ENCODE measurements at places on chromosomes 1 and 21. TPM values are rescaled to one million over a fixed set of nuclear protein-coding genes. Genes with fewer than 3 reads are reported as not detected.

GRCh38 chr1:105087506-105087905 is 1337.8 kb downstream of the AMY1C start:
- no peak for DNase-seq

- DNase-seq = no peak
Measured at GRCh38 chr1:161164901-161165610, 1.2 kb upstream of the PPOX start.

DNA sequence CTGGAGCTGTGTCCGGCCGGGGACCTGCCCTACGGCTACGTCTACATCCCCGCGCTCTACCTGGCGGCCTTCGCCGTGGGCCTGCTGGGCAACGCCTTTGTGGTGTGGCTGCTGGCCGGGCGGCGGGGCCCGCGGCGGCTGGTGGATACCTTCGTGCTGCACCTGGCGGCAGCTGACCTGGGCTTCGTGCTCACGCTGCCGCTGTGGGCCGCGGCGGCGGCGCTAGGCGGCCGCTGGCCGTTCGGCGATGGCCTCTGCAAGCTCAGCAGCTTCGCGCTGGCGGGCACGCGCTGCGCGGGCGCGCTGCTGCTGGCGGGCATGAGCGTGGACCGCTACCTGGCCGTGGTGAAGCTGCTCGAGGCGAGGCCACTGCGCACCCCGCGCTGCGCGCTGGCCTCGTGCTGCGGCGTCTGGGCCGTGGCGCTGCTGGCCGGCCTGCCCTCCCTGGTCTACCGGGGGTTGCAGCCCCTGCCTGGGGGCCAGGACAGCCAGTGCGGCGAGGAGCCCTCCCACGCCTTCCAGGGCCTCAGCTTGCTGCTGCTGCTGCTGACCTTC is 412 bp downstream of the GPR25 start:
- DNase-seq = no peak

DNA sequence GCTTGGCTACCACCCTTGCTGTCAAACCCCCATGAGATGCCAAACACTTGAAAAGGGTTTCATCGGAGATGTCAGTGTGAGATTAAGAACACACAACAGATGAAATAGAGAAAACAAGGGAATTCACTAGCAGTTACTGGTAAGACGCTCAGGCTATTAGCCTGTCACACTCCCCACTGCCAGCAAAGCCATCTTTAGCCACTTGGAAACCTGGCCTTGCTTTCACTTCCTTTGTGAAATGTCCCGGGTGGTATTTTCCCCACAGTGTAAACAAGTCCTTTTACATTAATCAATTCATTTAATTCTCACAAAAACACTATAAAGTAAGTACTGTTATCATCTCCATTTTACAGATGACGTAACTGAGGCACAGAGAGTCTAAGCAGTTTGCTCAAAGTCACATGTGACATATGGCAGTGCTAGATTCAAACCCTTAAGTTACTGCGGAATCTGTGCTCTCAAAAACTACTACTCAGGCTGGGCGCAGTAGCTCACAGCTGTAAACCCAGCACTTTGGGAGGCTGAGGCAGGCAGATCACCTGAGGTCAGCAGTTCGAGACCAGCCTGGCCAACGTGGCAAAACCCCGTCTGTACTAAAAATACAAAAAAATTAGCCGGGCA is 32.7 kb upstream of the KHDRBS1 start:
- DNase-seq = no peak

FGR gene
- 1.9 TPM for polyA plus RNA-seq

DNA sequence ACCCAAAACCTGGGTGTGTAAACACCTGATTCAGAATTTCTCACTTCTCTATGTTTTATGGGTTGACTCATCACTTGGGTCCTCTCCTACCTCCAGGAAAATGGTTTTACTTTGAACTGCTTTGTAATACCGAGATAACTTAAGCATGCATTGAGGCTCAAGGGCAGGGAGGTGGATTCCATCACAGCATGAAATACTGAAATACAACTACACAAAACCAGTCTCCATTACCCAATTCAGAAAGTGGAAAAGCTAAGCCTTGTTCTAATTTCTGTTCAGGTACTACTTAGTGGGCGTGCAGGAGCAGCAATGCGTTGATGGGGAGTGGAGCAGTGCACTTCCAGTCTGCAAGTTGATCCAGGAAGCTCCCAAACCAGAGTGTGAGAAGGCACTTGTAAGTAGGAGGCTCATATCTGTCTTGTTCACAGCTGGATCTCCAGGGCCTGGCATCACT is 6.1 kb upstream of the C4BPA start:
- no peak for DNase-seq

DNA sequence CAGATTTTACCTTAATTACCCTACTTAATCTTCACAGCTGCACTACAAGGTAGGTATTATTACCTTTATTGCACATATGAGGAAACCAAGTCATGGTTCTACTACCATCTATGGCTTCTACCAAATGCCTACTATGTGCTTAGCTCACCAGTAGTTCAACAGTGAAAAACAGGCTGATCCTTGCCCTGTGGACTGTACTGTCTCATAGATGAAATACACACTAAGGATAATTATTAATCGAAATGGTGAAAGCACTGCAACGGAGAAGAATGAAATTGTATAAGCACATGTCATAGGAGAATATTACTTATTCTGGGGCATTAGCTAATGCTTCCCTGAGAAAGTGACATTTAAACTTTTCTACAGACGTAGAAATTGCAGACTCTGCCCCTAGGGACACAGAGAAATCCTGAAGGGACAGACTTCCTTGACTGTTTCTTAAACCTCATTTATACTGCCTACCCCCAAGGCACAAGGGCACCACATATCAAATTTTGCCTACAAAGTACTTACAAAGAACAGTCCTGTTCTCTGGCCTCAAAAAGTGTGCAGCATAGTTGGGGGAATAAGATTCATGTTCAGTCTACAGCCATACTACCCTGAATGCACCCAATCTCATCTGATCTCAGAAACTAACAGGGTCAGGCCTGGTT is 148.4 kb upstream of the ZC3H11B start:
- no peak for DNase-seq

DNA sequence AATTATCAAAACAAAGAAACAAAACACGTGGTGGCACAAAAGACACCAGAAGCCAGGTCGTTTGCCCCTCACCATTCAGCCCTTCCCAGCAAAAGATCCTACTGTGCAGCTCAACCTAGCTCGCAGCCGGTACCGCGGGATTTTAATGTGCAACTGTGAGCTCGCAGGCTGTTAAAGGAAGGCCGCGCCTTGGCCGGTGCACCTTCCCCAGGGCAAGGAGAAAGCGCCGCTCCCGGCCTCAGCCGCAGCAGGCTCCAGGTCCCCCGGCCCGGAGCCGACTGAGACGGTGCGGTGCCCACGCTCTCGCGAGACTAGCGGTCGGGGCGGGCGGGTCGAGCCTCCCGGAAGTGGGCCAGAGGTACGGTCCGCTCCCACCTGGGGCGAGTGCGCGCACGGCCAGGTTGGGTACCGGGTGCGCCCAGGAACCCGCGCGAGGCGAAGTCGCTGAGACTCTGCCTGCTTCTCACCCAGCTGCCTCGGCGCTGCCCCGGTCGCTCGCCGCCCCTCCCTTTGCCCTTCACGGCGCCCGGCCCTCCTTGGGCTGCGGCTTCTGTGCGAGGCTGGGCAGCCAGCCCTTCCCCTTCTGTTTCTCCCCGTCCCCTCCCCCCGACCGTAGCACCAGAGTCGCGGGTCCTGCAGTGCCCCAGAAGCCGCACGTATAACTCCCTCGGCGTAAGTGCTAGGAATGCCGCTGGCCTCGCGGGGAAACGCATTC is at the start of gene AGL:
Gene AGL (plus strand): TSS at position 618 of the 715 bp plus-strand sequence. CDS start 682 bp downstream, outside the sequence.
- peak; percentile 84 for DNase-seq

DNA sequence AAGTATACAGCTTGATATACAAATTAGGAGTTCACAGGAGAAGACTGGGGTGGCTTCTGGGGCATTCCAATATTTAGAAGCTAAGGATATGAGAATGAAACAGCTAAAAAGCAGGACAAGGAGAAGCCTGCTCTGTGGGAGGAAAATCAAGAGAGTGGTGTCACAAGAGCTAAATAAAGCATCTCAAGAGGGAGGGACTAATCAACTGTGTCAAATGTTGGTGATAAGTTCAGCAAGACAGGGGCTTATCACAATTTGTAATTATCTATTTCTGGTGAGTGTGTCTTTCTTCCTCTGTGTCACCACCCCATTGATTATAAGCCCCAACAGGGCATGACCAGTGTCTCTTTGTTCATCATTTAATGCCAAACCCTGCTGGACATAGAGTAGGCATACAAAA is 295.8 kb upstream of the DUSP10 start:
- DNase-seq = no peak

LCE3D gene
- polyA plus RNA-seq = not detected

DNA sequence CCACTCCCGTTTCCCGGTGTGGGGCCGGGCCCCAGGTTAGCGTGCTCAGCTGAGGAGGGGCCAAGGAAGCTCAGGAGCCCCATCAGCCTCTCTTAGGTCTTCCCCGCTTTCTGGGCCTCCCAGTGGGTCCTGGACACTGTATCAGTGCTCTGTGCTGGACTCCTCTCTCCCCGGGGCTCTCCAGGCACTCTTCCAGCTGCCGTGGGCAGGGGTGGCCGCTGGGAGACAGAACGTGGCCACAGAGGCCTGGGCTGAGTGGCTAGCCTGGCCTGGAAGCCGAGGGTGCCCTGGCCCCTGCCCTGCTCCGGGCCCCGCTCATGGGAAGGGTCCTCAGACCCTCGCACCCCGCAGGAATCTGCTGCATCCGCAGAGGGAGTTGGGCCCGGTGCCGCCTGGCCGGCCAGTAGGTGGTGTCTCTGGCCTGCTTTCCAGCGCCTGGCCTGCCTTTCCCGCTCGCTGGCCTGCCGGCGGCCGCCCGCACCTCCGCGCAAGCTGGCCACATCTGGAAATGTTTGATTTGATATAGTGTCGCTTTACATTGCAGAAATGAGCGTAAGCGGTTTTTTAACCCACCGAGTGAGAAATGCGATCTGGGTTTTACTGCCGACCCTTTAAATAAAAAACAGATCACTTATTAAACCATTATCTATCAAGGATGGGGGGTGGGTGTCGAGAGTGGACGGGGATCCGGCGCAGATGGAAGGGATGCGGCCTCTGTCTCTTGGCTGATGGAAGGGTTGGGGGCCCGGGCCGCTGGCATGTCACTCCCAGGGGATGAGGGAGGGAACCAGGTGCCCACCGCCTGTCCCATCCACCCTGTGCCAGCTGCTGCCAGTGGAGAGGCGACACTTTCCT is 74.4 kb upstream of the TTC34 start:
- DNase-seq = peak; percentile 60

LORICRIN gene
- polyA plus RNA-seq = not detected

DNA sequence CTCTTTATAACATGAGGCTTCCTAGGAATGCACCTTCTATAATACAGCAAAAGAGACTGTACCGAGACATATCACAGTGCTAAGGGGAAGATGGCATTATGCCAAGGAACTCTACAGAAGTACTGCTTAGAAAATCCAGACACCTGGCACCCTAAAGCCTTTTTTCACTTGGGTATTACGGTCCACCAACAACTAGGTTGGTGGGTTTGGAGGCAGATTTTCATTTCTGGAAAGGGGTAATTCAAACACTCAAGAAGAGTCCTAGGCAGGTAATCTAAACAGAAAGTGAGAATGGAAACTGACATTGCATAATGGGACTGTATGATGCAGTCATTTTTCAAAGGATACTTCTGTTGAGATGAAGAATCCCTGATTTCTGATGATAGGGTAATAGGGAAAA is 19.6 kb downstream of the SCMH1 start:
- no peak for DNase-seq

FCRL6 gene
- polyA plus RNA-seq = 0.67 TPM

DNA sequence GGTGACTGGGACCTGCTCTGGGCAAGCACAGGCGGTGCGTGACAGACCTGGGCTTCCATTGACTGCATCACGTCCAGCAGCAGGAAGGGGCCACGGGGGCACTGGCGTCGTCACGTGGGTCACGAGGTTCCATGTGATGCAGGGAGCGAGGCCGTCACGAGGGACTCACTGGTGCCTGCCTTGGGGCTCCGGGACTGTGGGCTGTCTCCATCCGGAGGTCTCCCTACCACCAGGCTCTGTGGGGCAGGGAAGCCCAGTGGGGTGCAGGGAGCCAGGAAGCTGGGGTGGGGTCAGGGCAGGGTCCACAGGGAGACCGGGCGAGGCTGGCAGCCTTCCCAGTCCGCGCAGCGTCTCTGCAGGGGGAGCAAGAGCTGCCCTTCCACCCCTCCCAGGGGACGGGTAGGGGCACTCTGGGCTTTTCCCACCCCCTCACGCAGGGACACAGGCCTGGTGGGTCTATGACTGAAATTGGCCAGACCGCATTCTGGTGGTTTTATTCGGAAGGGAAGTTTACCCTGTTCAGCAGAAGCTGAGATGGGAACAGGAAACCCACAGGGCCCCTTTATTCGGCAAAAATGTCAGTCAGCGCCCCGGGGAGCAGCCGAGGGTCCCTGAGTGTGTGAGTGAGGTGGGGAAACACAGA is 416 bp upstream of the TNFRSF14 start:
- DNase-seq = no peak

DNA sequence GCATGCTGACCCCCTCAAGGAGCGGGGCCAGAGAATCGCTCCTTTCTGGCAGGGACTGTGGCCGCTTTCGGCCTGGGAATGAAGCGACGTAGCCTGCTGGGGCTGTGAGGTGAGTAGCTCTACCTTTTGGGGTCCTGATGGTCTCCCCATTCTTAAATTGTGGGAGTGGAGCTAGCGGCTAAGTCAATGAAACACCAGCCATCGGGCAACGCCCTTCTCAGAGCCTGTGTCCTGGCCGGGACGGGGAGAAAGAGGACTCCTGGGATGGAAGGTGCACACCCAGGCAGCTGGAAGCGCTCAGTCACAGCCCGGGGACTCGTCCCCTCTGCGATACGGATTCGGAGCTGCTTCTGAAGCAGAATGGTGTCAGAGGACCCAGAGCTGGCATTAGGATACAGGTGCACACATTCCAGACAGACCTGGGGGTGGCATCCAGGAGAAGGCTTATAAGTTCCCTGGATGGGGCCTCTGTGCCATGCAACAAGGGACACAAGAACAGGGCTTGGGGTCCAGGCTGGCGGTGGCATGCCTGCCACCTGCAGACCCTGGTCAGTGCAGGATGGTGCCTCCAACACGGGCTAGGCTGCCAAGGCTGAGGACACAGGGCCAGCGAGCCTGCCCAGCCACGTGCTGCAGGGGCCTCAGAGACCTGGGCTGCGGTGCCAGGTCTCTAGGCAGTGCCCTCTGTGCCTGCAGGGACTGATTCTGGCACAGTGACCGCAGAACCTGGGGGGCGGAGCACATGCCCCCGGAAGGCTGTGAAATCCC is 945 bp upstream of the WNT9A start:
- no peak for DNase-seq

- no peak for DNase-seq
Measured at GRCh38 chr1:67771152-67771551, 62.1 kb downstream of the GNG12 start.

DNA sequence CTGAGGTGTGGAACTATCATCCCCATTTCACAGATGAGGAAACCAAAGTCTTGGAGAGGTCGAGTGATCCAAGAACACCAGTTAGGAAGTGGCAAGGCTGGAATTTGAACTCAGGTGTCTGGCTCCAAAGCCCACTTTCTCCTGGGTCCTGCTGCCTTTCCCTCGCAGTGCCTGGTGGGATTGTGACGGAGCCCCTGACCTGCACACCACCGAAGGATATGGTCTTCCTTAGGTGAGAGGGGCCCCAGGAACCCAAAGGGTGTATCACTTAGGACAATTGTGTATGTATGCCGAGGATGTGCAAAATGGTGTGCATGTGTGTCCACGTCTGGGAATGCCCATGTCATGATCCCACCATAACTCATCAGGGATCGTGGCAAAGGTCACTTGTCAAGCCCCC is 392.7 kb downstream of the MATN1 start:
- DNase-seq = no peak

SERTAD4 gene
- 3.5 TPM for polyA plus RNA-seq
